Temporal lobe (tissue), 4 donors: ENCODE measurements at places on chromosomes 3 and 15. TPM values are rescaled to one million over a fixed set of nuclear protein-coding genes. Genes with fewer than 3 reads are reported as not detected.

The NDUFAF3 gene
- 24.1 TPM for total RNA-seq

The C3orf33 gene
- 10.1 TPM for total RNA-seq

The LDHAL6B gene
- not detected for total RNA-seq

The ITIH3 gene
- not detected for total RNA-seq

The LRRC49 gene
- total RNA-seq = 95.6 TPM

The XCR1 gene
- total RNA-seq = not detected

The CLDN1 gene
- total RNA-seq = 5.7 TPM

The ISL2 gene
- total RNA-seq = not detected

The HEMK1 gene
- total RNA-seq = 2.5 TPM

The NAALADL2 gene
- 2.7 TPM for total RNA-seq

The SLC22A14 gene
- total RNA-seq = 0.25 TPM

The SQOR gene
- total RNA-seq = 2.0 TPM

The CPB1 gene
- total RNA-seq = not detected

The SLC51B gene
- total RNA-seq = not detected

The ONECUT1 gene
- total RNA-seq = not detected
